ENCODE measurements at places on chromosomes 1 and 21. TPM values are rescaled to one million over a fixed set of nuclear protein-coding genes. Genes with fewer than 3 reads are reported as not detected.
A peak's percentile ranks its signal among the peaks of the same experiment; 100 is the strongest.

Gene AMY1A
- total RNA-seq, result not detected

Gene GPR25
- total RNA-seq, result not detected

DNA sequence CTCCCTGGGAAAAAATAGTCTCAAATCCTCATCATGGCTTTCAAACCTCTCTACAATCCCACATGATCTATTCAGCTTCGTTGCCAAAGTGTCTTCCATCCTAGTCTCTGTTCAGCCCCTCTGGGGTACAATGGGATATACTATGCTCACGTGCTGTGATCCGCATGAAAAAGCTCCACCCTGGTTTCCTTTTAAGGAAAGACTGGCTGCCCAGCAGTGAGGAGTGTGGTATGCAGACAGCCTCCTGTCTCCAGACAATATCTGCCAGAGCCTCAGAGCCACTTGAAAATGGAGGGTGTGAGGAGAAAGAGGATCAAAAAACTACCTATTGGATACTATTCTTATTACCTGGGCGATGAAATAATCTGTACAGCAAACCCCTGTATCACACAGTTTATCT lies 194.5 kb downstream of the LHX8 start:
- DNase-seq, result no peak

DNA sequence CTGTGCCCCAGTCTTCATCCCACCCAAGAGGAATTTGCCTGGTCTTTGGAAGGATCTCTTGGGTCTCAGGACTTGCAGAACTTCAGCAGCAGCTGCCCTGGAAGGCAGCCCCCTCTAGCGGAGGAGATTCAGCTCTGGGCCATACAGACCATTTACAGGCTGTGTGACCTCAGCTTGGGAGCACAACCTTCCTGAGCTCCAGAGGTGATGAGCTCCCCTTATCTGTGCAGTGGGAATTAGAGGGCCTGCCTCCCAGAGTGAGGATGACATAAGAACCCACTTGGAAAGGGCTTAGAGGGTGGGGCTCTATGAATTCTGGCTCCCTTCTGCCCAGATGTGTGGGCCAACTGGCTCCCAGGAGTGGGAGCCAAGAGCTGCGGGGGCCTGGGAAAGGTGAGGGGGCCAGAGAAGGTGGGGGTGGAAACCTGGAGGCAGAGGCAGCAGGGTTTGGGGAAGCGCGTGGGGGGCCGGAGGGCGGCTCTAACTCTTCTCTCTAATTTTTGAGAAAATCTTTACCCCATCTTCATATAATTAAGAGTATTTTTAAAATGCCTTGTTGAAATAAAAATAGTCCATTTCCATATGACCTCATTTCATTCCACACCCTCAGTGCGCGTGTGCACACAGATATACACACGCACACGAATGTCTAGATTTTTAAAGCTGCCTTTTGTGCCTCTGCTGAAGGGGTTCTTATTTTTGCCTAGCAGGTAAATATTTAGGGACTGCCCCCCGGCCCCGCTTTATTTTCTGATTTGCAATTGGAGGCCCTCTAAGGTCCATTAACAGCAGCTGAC lies 21.5 kb downstream of the EPHB2 start:
- DNase-seq, result peak; percentile 81

Measured in endodermal cell (in vitro differentiated cells).